ENCODE measurements at places on chromosomes 1 and 21. TPM values are rescaled to one million over a fixed set of nuclear protein-coding genes. Genes with fewer than 3 reads are reported as not detected.

RHOU gene
- 12.0 TPM for total RNA-seq

TGFB2 gene
- 0.75 TPM for total RNA-seq

ADAM30 gene
- total RNA-seq: not detected

HFM1 gene
- total RNA-seq: 0.17 TPM

OR6K6 gene
- not detected for total RNA-seq

PRRX1 gene
- 0.25 TPM for total RNA-seq

FCRL1 gene
- 0.84 TPM for total RNA-seq

RIPPLY3 gene
- total RNA-seq: not detected

HSPA6 gene
- 2.4 TPM for total RNA-seq

IRF6 gene
- 0.51 TPM for total RNA-seq

FCGR3B gene
- total RNA-seq: 9.2 TPM

PLEKHN1 gene
- 0.17 TPM for total RNA-seq

ALPL gene
- total RNA-seq: 37.9 TPM

GUCA2B gene
- not detected for total RNA-seq

DPH5 gene
- 12.9 TPM for total RNA-seq

IFI44 gene
- 9.0 TPM for total RNA-seq

AGMAT gene
- total RNA-seq: 83.6 TPM

FCGR2B gene
- total RNA-seq: 7.9 TPM

NUP210L gene
- total RNA-seq: 0.08 TPM

EPHA10 gene
- total RNA-seq: under 0.01 TPM

PGLYRP4 gene
- total RNA-seq: not detected

PBX1 gene
- 17.3 TPM for total RNA-seq

FAM72B gene
- total RNA-seq: 0.42 TPM

CD53 gene
- 30.4 TPM for total RNA-seq

C4BPA gene
- 49.5 TPM for total RNA-seq

C1orf174 gene
- 15.9 TPM for total RNA-seq

IQGAP3 gene
- total RNA-seq: under 0.01 TPM

GBP6 gene
- 0.08 TPM for total RNA-seq

VWA5B1 gene
- not detected for total RNA-seq

NADK gene
- 105 TPM for total RNA-seq

SLC9C2 gene
- total RNA-seq: not detected

ZNF683 gene
- 0.17 TPM for total RNA-seq

SPRR2F gene
- not detected for total RNA-seq

CACNA1S gene
- total RNA-seq: under 0.01 TPM
